H9 (cell line): ENCODE measurements at places on chromosomes 3 and 15. TPM values are rescaled to one million over a fixed set of nuclear protein-coding genes. Genes with fewer than 3 reads are reported as not detected.

Gene SAMMSON
- not detected in 2 replicates for total RNA-seq

Gene MASP1
- total RNA-seq = 1.0 and 1.1 TPM in 2 replicates

DNA sequence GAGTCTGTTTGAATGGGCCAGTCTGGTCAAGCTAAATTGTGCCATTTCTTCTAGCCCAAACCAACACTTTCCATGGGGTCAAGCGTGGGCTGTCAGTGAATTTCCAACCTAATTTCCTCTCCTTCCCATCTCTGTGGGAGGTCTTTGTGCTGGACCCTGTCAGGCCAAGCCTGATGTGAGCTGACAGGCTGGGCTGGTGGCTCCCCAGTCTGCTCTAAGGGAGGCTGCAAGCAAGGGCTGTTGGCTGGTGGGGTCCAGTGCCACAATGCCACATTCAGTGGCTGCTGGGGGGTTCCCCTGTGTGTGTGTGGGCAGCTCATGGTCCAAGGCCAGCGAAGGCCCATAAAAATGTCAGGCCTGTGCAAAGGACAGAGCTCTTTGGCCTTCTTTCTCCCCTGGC lies 216.1 kb downstream of the OPA1 start:
- H3K27me3 ChIP-seq = no peaks in the 10 kb centered on the region; the same call in 1 of the 2 replicates
- DNase-seq = no peak
- H3K36me3 ChIP-seq = no peaks in the 10 kb centered on the region
- peaks cover 30% of the 10 kb centered on the region for H3K4me1 ChIP-seq
- H3K27ac ChIP-seq = no peak overlapping the region
- H3K4me3 ChIP-seq = no peak overlapping the region

Gene PLA2G4D
- 0.33 TPM in 1 of 2 replicates, not detected in the other for total RNA-seq

Gene TGM4
- total RNA-seq = not detected in 2 replicates

DNA sequence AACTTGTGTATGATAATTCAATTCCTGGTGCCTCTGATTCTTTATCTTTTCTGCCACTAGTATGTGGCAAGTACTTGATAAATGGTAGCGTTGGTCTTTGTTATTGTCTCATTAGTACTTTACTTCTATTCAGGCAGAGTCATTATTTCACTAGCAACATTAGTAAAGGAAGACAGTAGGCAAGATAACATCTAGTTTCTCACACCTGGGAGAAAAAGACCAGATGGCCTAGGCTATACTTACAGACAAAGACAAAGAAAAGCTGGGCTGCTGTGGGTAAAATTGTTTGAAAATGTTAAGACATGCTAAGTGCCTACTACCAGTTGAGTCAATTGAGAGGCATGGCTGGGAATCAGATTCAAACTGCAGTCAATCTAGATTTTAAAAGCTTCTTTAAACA lies 198.7 kb upstream of the CMC1 start:
- no peak for DNase-seq
- H3K4me1 ChIP-seq = no peaks in the 10 kb centered on the region
- no peaks in the 10 kb centered on the region for H3K36me3 ChIP-seq

DNA sequence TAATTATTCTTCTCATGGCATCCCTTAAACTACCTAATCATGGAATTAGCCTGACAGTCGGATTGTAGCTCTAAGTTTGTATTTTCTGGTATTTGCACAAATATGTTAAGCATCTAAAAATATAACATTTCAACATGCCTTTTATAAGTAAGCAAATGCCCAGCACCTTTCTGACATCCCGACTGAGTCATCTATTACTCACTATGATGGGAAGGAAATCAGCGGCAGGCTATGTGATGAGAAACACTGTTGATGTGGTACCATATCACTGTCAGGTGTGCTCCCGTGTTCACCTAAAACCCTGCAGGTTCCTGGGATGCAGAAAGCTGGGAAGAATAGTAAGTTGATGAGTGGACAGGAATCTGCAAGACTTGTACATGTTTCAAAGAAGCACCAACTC lies 367.8 kb upstream of the IL12A start:
- no peak overlapping the region for H3K27ac ChIP-seq
- peaks cover 5% of the 10 kb centered on the region; the same call in 1 of the 2 replicates for H3K4me1 ChIP-seq
- DNase-seq = no peak
- no peaks in the 10 kb centered on the region for H3K27me3 ChIP-seq

- no peak overlapping the region for H3K27ac ChIP-seq
- H3K27me3 ChIP-seq = no peaks in the 10 kb centered on the region; the same call in 1 of the 2 replicates
- H3K4me3 ChIP-seq = peak overlapping the region; percentile 93
- H3K36me3 ChIP-seq = peaks cover 7% of the 10 kb centered on the region
- H3K4me1 ChIP-seq = peaks cover 3% of the 10 kb centered on the region
These were observed 1.3 kb downstream of the BHLHE40 start for GRCh38 chr3:4980229-4981203.

GRCh38 chr3:43503067-43503728 lies 118.6 kb downstream of the ANO10 start:
- no peak overlapping the region for H3K27ac ChIP-seq
- no peak for DNase-seq
- H3K36me3 ChIP-seq = no peaks in the 10 kb centered on the region; the same call in 2 of the 3 replicates
- no peaks in the 10 kb centered on the region for H3K27me3 ChIP-seq
- H3K4me3 ChIP-seq = no peak overlapping the region

Gene ACTRT3
- total RNA-seq = 5.9 and 6.1 TPM in 2 replicates

Gene DUOXA2
- total RNA-seq = not detected in 2 replicates

- H3K36me3 ChIP-seq = no peaks in the 10 kb centered on the region; the same call in 1 of the 2 replicates
- peaks cover 3% of the 10 kb centered on the region; the same call in 1 of the 2 replicates for H3K4me1 ChIP-seq
These were observed 108.8 kb upstream of the CRBN start for GRCh38 chr3:3288255-3288654.

DNA sequence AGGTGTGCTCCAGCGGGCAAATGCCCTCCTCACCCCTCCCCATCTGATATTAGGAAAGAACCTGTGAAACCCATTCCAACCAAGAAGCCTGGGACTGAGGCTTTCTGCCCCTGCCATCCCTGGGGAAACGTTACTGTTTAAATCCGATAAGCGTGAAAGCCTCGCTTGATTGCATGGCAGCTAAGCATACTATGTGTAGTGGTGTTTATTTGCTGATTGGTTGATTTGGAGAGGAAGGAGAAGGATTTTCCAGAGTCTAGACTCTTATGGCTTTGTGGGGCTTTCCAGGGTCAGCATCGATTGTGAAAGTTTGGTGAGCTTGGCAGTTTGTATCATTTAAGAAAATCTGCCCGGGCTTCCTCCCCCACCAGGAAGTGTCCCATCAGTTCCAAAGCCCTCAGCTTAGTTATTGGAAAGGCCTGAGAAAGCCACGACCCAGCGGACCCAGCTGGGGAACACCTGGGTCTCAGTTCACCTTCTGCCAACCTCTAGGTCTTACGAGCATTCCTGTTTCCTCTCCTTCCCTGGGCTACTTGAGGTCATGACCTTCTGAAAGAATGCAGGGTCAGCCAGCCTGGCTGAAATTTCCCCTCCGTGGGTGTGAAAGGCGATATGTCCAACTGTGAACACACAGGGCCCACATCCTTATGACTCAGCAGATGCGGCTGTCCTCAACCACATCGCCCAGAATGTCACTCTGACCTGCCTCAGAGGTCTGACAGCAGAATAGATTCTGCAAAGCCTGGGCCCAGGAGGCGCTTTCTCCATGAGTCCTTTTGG lies 62.8 kb upstream of the HERC1 start:
- no peaks in the 10 kb centered on the region; the same call in 2 of the 3 replicates for H3K36me3 ChIP-seq
- H3K27me3 ChIP-seq = no peaks in the 10 kb centered on the region
- H3K4me1 ChIP-seq = no peaks in the 10 kb centered on the region
- H3K27ac ChIP-seq = no peak overlapping the region
- DNase-seq = no peak

DNA sequence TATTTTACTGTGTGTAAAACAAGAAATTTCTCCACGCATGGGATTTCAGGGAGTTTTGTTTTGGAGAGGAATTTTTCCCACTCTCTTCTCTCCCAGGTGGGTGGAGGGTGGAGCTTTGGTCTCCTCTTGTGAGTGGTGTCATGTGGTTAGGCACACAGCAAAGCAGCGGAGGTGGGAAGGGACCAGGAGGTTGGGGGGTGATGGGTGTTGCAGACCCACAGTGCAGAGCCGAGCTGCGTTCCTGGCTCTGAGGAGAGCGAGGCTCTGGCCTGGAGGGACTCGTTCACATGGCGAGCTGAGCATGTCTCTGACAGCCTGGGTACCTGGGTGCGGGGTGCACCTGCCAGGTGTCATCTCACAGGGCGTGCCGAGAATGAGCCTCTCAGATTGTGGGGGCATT lies 87.8 kb downstream of the RYR3 start:
- H3K27ac ChIP-seq = no peak overlapping the region
- DNase-seq = no peak
- H3K4me3 ChIP-seq = no peak overlapping the region
- H3K36me3 ChIP-seq = no peaks in the 10 kb centered on the region
- H3K4me1 ChIP-seq = no peaks in the 10 kb centered on the region
- H3K27me3 ChIP-seq = no peaks in the 10 kb centered on the region

DNA sequence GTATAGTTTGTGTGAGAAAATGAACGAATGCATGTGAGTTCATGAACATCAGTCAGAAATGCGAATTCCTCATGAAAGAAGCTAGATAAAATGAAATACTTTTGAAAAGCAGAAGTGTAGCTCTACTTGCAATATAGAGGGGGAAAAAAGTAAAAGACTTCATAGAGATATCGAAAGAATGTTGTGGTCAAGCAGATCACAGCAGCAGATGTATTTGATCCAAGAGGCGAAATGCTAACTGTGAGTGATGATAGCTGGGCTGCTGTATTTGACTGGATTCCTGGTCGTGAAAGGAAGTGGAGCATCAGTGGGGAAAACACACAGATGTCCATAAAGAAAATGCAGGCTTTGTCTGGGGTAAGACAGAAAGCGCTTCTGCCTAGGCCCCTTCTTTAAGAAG lies 112.4 kb downstream of the ADAMTSL3 start:
- no peaks in the 10 kb centered on the region for H3K36me3 ChIP-seq
- H3K4me3 ChIP-seq = no peak overlapping the region
- DNase-seq = no peak

DNA sequence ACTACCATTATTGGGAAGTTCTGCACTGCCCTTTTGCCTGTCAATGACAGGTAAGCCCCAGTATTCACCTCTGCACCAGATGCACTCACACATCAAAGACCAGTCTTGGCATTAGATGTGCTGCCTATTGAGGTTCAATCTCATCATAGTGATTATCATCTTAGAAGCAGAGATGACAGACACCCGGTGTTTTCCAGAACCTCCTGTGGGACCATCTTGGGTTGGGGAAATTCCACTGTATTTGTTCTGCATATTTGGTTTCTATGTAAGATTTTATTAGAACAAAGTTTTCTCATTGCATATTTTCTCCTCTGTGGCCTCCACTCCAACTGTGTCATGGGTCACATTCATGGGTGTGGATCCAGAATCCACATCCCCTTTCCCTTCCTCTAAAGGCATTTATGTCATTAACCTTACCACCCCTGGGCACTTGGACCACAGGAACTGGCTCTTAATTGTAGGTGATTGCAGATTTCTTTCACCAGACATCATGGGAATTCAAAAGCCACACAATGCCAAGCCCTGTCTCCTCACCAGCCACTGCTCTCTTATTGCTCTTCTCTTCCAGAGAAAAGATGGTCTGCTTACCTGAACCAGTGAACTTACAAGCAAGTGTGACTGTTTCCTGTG lies 31.2 kb downstream of the PLA1A start:
- H3K4me1 ChIP-seq = no peaks in the 10 kb centered on the region
- H3K4me3 ChIP-seq = no peak overlapping the region
- H3K27ac ChIP-seq = no peak overlapping the region
- H3K27me3 ChIP-seq = no peaks in the 10 kb centered on the region
- no peak for DNase-seq
- no peaks in the 10 kb centered on the region for H3K36me3 ChIP-seq

- H3K27ac ChIP-seq = no peak overlapping the region
- H3K36me3 ChIP-seq = no peaks in the 10 kb centered on the region
- H3K27me3 ChIP-seq = no peaks in the 10 kb centered on the region
- DNase-seq = no peak
These were observed 55.3 kb downstream of the FAM43A start for GRCh38 chr3:194740859-194741491.

- peaks cover 2% of the 10 kb centered on the region; the same call in 1 of the 2 replicates for H3K4me1 ChIP-seq
- no peak overlapping the region for H3K27ac ChIP-seq
- no peaks in the 10 kb centered on the region for H3K36me3 ChIP-seq
- peak; percentile 62 for DNase-seq
These were observed 11.3 kb downstream of the NR2F2 start for GRCh38 chr15:96341513-96342405.

- no peaks in the 10 kb centered on the region for H3K36me3 ChIP-seq
- no peak overlapping the region for H3K27ac ChIP-seq
- no peak overlapping the region for H3K4me3 ChIP-seq
- H3K4me1 ChIP-seq = no peaks in the 10 kb centered on the region; the same call in 1 of the 2 replicates
These were observed 20.7 kb upstream of the SSR3 start for GRCh38 chr3:156575641-156576040.

- no peak overlapping the region for H3K27ac ChIP-seq
- H3K4me3 ChIP-seq = no peak overlapping the region
These were observed 31.5 kb upstream of the ADCY5 start for GRCh38 chr3:123480428-123480827.

DNA sequence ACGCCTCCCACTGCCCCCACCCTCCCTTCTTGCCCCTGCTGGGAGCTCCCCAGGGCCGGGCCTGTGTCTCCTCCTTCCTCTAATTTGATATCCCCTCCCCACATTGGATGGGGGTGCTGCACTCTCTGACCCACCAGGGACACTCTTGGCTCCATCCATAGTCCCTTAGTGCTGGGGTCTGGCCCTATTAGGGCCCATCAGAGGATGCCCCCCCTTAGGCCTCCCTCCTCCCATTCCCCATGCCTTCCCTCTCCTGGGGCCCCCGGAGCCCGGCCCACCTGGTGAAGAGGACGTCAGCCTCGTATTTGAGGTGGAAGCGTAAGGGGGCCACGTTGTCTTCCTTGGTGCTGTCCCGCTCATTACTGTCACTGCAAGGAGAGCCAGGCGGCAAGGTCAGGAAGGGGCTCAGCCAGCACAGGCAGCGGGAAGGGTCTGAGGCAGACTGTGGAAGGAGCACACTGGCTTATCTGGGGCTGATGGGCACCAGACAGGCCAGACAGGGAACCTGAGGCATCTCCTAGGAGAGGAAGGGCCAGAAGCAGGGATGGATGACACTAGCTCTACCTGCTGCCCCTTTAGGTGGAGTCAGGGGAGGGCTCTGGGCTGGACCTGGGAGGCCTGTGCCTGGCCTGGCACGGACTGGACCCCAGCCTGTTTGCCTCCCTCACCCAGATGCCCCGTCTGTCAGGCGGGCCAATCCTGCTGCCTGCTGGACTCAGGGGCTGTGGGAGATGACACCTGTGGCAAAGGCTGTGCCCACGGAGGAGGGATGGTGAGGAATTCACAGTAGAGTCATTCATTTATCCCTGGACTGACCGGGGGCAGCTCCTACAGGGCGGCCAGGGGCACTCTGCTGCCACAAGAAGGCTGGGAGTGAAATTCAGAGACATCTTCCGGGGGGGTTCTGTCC lies 36.2 kb downstream of the FEM1B start:
- H3K4me1 ChIP-seq = peaks cover 2% of the 10 kb centered on the region; the same call in 1 of the 2 replicates
- no peak overlapping the region for H3K4me3 ChIP-seq
- peak; percentile 19 for DNase-seq
- no peaks in the 10 kb centered on the region for H3K27me3 ChIP-seq
- H3K36me3 ChIP-seq = no peaks in the 10 kb centered on the region
- H3K27ac ChIP-seq = no peak overlapping the region

Gene FSD2
- not detected in 2 replicates for total RNA-seq
